Spleen (tissue), 13 donors: ENCODE measurements at places on chromosomes 12 and 14. TPM values are rescaled to one million over a fixed set of nuclear protein-coding genes. Genes with fewer than 3 reads are reported as not detected.

Gene IFNG-AS1
- 1.5 TPM for polyA plus RNA-seq

Gene PLCZ1
- polyA plus RNA-seq = not detected

Gene TPH2
- not detected for polyA plus RNA-seq

- DNase-seq = no peak
These were observed 22.0 kb downstream of the CD9 start for GRCh38 chr12:6222078-6222654.

GRCh38 chr14:24607081-24607480 is 2.4 kb downstream of the GZMH start:
- no peak for DNase-seq

DNA sequence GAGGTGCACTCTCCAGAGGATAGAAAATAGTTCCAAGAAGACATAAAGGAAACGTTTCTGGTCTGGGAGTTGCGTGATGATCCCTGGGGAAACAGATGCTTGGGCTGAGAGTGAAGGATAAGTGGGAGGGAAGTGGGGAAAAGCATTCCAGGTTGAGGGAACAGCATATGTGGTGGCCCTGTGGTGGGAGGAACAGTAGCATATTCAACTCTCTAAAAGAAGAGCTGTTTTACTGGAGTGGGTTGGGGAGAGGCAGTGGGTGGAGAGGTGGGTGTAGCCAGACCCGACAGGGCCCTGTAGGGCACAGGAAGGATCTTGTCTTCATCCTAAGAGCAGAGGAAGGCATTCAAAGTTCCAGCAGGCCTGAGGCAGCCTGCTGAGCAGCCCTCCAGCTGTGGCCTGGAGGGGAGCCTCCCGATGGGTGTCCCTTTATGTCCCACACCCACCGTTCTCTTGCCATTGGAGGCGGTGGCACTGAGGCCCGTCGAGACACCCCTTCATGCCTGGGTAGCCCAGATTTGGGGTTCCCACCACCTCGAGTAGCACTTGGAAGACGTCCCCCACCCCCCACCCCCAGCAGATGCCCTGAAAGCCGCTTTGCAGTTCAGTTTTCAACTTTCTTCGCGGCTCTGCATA is 310.5 kb upstream of the FKBP4 start:
- no peak for DNase-seq

GRCh38 chr12:25977047-25977446 is 18.6 kb downstream of the RASSF8 start:
- no peak for DNase-seq

- no peak for DNase-seq
These were observed at the start of gene ACSS3 for GRCh38 chr12:81077686-81078441. ACSS3 (plus strand) TSS chr12:81078079; CDS start chr12:81078121, 42 bp downstream.

DNA sequence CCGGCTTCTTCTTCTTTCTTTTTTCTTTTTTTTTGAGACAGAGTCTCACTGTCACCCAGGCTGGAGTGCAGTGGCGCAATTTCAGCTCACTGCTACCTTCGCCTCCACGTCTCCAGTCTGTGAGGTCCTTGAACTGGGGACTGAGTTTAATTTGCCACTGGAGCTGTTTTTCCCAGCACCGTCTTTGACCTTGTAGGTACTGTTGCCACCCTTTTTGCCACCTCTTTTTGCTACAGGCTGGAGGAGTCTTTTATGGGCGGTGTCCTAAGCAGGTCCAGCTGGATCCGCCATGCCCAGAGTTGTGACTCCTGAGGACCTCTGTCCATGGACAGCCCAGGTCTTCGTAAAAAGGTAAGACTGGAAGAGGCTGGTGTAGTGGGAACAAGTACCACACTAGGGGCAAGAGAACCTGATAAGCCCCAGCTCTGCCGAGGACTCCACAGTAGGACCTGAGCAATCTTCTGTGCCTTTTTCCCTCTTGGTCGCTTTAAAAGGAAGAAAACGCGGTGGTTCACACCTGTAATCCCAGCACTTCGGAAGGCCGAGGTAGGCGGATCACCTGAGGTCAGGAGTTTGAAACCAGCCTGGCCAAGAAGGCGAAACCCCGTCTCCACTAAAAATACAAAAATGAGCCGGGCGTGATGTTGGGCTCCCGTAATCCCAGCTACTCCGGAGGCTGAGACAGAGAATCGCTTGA is 946 bp downstream of the RNU4-2 start:
- no peak for DNase-seq

DNA sequence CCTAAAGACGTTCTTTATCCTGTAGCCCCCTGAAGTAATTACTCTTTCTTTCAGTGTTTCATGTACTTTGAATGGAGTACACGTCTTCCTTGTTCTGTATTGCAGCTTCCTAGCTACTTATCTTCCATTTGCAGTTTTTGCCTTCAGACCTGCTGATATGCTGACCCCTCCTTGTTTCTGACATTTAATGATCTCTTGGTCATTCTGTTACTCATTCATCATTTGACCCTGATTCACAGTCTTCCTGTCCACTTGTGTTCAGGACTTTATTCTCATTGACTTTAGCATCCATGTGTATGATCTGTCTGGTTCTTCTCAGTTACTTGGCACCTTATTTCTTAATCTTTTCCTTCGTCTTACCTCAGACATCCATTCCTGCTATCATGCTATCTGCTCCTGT is 22.2 kb downstream of the CPSF2 start:
- no peak for DNase-seq
